ENCODE measurements at places on chromosomes 3 and 15. TPM values are rescaled to one million over a fixed set of nuclear protein-coding genes. Genes with fewer than 3 reads are reported as not detected.

Gene KLHL6
- under 0.01 TPM for total RNA-seq

Gene IGSF10
- 0.14 TPM for total RNA-seq

Gene RPUSD3
- 36.2 TPM for total RNA-seq

Gene CPN2
- not detected for total RNA-seq

Gene NEK10
- 1.5 TPM for total RNA-seq

Gene GREM1
- total RNA-seq, result 264 TPM

Gene SPATA12
- not detected for total RNA-seq

Gene TF
- 0.44 TPM for total RNA-seq

Gene GRIP2
- 0.44 TPM for total RNA-seq

Gene MED12L
- total RNA-seq, result 0.43 TPM

Gene CSPG5
- 0.14 TPM for total RNA-seq
